ENCODE measurements at places on chromosomes 2 and 18.

DNA sequence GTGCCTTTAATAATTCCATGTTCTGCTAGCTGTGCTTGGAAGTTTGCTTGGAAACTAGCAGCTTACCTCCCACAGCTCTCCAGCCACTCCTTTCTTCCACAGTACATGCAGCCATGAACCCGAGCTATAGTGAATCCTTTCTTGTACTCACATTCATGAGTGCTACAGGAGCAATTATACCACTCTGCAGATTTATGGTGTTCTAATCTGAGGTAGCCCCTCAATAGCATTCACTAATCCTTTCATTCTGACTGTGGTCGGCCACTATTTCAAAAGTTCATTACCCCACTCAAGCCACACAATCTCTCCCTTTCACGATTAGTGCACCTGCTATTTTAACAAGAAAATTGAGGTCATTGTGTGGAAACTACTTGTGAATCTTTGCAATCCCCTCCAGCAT is 53.2 kb downstream of the CSRNP3 start:
- no peak for DNase-seq

DNA sequence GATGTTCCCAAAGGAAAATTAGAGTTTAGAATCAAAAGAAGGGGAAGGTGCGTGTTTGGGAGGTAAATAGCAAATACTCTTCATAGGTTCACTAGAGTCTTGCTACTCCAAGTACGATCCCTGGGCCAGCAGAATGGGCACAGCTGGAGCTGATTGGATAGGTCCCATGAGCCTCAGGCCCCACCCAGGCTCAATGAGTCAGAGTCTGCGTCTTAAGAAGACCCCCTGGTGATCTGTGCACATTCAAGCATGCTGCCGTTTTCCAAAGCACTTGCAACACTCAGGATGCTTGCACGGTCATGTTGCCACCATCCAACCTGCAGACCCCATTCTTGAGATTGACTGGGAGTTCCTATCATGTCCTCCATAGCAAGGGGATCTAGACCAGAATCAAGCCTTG is 40.5 kb downstream of the ABCG8 start:
- DNase-seq: no peak

GRCh38 chr2:204114295-204115136 is 178.0 kb downstream of the ICOS start:
- DNase-seq: no peak

DNA sequence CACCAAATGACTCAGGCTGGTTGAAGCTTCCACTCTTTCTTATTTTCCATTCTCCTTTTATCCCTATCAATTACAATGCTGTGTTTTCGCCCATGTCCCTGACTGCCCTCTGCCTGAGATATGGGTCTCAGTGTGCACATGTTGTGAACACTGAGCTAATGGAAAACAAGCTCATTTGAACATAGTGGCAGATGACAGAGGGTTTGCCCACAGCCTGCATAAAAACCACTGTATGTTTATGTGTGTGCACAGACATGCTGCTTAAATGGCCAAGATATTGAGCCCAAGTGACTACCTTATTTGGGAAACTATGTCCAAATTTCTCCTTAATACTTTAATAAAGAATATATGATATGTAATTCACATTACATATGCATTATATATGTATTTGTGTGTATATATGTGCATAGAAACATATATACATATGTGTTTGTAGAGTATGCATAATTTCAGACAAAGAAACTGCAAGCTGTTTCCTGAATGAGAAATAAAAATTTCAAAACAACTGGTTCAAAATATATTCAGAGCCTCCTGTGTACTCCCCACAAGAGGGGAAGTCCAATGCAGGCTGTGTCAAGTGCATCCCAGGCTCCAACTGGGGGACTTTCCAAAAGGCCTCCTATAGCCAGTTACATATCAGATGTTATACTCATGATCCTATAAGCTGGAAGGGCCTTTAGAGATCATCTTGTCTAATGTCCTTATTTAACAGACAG is 92.7 kb upstream of the CD302 start:
- no peak for DNase-seq

DNA sequence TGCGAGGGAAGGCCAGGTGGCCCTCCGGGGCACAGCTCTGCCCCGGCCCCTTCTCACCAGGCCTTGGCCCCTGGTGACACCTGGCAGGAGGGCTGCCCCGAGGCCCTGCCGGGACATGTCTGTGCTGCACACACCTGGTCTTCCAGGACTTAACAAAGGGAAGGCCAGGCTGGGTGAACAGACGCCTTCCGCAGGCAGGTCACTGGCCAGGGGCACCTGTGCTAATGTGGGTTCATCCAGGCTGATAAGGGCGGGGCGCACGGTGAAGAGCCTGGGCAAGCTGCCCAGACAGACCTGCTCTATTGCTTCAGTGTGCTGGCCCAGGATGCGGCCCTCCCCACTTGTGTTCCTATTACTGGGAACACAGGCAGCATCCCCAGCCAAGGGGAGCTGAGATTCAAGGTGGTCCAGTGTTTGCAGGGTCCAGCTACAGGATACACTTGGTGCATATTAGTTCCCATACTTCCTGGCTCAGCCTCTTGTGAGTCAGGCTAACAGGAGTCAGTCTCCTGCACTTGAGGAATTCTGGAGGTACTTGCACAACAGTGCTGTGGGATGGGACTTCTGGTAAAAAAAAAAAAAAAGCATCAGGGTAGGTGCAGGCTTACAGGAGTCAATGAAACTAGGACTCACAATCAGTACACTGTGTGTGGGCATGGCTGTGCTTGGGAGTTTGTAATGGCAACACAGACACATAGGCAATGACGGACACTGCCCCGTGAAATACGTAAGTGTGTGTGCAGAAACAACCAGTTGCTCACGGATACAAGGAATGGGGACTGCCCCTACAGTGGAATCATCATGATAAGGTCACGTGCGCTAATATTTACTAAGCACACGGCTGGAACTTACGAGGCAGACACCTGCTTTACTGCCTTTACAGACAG is 261.4 kb downstream of the TWIST2 start:
- peak; percentile 44 for DNase-seq
